Pons (tissue), 1 donor: ENCODE measurements at places on chromosomes 11 and 22.

DNA sequence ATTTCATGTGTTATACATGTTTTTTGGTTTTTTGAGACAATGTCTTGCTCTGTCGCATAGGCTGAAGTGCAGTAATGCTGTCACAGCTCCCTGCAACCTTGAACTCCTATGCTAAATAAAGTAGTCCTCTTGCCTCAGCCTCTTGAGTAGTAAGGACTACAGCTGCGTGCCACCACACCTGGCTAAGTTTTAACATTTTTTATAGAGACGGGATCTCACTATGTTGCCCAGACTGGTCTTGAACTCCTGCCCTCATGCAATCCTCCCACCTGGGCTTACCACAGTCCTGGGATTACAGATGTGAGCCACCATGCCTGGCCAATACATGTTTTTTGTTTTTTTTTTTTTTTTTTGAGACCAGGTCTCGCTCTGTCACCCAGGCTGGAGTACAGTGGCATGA lies 33.9 kb downstream of the SWAP70 start:
- no peak for DNase-seq

DNA sequence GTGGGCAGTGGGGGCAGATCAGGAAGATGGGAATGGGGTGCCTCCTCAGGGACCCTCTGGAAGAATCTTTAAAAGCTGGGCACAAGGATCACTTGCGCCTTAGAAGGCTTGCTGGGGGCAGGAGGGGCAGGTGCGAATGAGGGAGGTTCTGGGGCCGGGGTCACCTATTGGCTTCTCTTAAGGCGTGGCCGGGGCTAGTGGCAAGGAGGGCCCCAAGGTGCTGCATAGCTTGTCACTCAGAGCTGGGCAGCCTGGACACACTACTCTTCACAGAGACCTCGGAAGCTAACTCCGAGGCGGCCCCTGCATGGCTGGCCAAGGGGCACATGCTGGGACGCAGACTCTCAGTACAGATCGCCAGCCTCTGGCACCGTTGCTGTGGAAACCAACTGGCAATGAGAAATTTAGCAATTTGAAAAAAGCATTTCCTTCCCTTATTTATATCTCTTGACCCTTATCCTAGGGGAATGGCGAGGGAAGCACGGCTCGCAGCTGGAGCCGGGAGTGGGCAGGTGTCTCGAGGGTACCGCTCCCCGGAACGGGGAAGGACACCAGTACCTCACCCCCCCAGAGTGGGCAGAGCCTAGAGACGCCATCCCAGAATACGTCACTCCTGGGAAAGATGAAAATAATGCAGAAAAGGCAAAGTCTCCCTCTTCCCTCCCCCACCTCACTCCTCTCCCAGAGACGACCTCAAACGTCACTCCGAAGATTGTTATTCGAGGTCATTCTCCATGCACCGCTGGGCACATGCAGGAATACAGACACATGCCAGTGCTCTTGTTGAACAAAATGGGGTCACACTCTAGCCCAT lies 188.1 kb downstream of the CTTN start:
- no peak for DNase-seq

DNA sequence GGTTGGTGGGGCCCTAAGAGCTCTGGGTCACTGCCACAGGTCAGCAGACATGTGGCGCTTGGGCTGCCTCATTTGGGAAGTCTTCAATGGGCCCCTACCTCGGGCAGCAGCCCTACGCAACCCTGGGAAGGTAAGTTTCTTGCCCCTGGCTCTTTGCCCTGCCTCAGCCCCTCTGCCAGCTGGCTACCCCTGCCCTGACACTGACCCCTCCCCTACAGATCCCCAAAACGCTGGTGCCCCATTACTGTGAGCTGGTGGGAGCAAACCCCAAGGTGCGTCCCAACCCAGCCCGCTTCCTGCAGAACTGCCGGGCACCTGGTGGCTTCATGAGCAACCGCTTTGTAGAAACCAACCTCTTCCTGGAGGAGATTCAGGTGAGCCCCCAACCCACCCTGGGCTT lies 1.9 kb downstream of the SCYL1 start:
- no peak for DNase-seq

- no peak for DNase-seq
These were observed 95.8 kb downstream of the TP53I11 start for GRCh38 chr11:44854741-44855492.

- no peak for DNase-seq
These were observed 4.4 kb downstream of the APOL1 start for GRCh38 chr22:36257308-36257707.

- no peak for DNase-seq
These were observed 8.7 kb upstream of the DGAT2 start for GRCh38 chr11:75759832-75760231.

GRCh38 chr11:118180300-118180703 lies 3.9 kb upstream of the SCN2B start:
- DNase-seq = peak; percentile 93

DNA sequence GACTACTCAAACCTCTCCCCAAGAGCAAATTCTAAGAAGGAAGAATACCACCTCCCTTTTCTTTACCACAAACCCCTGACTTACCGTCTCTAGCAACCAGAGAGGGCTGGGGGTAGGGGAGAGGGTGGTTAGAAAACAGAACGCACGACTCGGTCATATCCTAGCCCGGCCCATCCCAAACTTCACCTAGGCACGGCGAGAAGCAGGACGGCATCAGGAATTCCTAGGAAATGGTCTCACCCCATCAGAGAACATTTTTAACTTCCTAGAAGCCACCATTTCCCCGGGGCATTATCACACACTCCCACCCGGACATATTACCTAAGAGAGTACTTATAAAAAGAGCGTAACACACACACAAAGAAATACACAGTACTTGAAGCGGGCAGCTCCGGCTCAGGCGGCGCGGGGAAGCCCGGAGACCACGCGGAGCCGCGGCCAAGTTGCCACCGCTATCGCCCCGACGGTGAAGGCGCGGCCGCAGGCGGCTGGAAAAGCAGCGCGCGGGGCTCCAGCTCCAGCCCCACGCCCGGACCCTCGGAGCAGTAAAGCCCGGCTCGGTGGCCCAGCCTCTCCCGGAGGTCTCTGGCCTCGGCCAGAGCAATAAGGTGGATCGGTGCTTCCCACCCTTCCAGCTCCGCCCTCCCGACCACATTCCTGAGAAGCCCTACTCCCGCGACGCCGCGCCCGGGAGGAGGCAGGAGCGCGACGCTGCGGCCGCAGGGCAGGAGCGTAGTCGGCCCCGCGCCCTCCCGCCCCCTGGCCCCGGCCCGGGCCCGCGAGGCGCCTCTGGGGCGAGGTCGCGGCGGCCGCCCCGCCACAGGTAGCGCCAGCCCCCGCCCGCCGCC lies 878 bp downstream of the RRAS2 start:
- no peak for DNase-seq

GRCh38 chr11:119029340-119030028 lies 1.2 kb downstream of the SLC37A4 start:
- peak; percentile 30 for DNase-seq
